GM12891 (cell line): ENCODE measurements at places on chromosomes 3 and 15.

DNA sequence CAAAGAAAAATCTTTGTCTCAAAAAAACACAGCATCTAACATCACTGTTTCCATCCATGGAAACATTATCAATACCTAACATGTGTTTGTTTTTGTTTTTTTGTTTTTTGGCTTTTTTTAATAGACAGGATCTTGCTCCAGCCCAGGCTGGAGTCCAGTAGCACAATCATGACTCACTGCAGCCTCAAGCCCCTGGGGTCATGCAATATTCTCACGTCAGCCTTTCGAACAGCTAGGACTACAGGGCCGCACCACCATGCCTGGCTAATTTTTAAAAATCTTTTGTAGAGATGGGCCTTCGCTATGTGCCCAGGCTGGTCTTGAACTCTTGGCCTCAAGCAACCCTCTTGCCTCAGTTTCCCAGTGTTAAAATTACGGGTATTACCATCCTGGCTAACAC lies 52.8 kb downstream of the RAF1 start:
- DNase-seq: no peak

DNA sequence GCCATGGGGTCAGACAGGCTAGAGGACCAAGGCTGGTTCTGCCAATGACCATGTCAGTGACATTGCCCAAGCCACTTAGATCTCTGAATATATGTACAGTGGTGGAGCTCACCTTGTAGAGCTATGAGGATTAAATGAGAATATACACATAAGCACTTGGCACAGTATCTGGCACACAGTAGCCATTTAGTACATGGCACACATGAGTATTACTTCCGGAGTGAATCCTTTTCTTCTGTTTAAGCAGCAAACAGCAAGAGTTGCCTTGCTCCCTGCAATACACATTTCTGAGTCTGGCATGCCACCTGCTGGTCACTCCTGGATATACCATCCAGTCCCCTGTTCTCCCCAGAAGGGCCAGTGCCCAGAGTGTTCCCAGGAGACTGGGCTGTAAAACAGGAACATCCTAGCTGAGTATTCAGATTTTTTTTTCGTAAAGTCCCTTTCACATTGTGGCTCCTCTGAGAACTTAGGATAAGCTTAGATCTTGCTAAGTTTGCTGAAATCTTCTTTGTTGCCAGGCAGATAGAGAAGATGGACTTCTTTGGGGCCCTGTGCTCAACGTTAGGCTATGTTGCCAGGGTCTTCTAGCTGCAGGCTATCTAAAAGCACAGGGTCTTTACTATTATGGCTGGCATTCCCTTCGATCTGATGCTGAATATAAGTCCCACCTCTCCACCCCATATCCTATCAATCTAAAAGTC lies 203.4 kb downstream of the ADAMTS9 start:
- peak; percentile 40 for DNase-seq

DNA sequence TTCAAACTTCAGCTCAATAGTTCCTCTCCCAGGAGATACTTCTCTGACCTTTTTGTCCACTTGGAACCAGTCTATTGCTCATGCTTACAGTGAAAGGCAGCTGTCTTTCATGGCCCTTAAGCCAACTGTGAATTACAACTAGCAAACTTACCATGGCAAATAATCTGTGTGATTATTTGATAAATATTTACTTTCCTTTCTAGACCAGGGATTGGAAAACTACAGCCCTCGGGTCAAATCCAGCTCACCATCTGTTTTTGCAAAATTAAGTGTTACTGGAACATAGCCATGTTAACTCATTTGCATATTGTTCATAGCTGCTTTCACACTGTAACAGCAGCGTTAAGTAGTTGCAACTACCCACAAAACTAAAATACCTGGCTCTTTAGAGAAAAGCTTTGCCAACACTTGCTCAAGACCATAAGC lies 289.1 kb upstream of the MCTP2 start:
- DNase-seq: no peak

DNA sequence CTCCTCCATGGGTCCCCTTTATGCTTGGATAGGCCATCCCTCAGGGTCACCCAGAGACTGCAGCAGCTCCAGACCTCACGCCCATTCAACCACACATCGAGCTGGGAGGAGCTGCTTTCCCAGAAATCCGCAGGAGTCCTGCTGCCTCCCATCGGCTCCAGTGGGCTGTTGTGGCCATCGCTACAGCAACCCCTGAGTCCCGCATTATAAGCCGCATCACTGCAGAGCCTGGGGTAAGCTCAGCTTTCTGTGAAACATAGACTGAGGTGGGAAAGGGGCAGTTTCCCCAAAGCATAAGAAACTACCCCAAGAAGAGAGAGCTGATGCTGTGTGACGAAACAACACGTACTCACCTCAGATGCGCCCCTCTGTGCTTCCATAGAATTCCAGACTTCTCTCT lies 35.7 kb downstream of the MRPL46 start:
- DNase-seq: no peak

DNA sequence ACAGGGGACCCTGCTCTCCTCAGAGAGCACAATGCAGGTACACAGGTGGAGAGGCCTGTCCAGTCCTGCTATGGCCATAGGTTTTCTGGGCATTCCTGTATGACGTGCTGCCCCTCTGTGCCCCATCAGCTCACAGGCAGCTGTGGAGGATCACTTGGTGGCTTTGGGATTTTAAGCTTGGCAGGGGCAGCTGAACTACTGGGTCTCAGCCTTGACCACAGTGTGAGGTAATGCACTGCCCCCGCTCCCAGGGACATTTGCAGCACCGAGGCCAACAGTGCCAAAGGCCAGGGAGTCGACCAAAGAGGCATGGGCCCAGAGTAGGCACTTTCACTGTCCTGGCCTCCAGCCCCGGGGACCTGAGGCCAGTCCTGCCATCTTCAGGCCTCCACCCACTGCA lies 46.2 kb downstream of the ZDHHC3 start:
- DNase-seq: no peak

DNA sequence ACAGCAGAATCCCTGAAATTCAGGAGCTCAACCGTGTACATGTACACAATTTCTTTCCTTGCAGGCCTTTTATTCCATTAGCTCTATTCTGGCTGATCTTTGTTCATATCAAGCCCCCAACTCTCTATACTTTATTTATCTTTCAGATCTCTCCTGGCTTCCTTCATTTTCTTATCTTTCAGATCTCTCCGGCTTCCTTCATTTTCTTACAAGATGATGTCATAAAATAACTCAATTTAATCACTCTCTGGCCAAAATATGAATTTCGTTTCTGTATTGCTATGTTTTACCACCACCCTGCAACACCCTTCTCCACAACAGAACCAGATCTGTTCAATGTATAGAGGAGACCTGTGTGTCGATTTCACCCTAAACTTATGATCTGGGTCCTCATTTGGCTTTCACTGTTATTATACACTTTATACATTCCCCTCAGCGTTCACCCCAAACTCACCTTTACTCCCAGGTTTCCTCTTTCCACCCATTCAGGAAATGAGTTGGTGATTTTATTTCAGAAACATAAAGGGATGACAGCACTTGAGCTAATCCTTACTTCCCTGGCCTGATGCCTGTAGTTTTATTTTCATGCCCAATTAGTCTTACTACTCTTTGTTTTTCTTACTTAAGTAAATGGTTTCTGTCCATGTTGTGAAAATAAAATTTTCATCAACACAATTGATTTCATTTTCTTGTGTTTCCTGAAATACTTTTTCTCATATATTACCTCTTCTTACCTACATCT lies 195.5 kb downstream of the BCHE start:
- DNase-seq: no peak

- DNase-seq: peak; percentile 28
Observed at GRCh38 chr3:12135029-12135657, 23.6 kb downstream of the TIMP4 start.

DNA sequence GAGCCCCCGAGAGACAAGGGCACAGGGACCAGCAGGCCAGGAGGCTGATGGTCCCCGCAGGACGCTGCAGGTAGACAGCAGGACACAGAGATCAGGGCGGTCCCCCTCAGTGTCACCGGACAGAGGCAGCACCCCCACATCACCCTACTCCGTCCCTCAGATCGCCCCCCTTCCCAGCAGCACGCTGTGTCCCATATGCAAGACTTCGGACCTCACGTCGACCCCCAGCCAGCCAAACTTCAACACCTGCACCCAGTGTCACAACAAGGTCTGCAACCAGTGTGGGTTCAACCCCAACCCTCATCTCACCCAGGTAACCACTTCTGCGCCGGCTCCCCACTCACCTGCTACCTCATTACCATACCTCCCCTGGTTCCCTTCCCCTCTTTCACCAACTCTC lies 49.1 kb upstream of the APEH start:
- no peak for DNase-seq

- DNase-seq: no peak
Observed at GRCh38 chr3:62167566-62168262, 205.6 kb downstream of the FEZF2 start.

- no peak for DNase-seq
Observed at GRCh38 chr15:80250614-80251427, 1.2 kb downstream of the CTXND1 start.

DNA sequence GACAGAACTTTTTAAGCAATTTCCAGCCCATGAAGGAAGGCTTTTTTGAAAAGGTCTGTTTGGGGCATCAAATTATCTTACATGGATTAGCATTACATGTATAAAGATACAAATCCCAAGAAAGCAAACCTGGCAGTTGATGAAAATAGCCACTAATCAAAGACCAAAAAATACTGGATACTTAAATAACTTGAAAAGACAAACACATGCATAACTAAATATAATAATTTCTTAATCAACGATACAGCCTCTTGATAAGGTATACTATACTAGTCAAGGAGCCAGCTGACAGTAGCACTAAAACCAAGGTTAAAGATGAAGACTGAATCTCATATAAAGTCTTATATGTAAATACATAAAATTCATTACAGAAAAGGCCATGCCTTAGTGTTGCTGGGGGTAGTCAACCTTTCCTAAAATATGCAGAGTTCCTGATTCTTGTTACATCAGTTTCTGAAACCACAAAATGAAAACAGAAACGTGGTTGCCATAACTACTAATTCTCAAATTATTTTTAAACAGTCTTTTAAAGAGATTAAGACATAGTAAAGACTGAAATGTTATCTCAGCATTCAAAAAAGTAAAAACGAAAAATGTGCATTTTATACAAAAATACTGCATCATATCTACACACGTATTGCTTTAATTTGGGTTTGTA lies 2.0 kb downstream of the ANKRD28 start:
- no peak for DNase-seq

DNA sequence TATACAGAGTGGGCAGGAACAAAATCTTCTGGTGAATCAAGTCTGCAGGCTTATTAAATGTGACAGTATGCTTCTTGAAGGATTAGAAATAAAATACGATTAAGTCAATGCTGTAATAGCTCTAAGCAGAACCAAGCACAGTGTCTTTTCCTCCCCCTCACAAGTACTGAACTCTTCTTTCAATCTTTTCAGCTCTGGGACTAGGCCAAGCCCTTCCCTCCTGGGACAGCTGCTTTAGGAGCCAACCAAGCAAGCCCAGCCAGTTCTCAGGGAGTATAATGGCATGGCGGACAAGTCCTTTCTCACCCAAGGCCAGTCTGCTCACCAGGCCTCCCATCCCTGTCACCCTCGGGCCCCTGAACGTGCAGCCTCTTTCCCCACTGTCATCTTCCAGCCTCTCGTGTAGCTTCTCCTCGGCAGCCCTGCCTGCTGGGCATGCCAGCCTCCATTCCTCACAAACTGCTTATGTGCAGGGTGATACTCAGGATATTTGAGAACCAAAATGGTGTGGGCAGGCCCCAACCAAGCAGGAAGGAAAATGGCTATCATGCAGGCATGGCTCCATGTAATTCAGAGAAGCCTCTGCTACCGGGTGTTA lies 8.4 kb upstream of the PPP1R2 start:
- DNase-seq: no peak

- no peak for DNase-seq
Observed at GRCh38 chr3:104908761-104909160, 457.9 kb upstream of the ALCAM start.

GRCh38 chr3:70824773-70825172 lies 512.3 kb upstream of the MDFIC2 start:
- DNase-seq: no peak

- DNase-seq: no peak
Observed at GRCh38 chr3:3532508-3532907, 266.7 kb upstream of the LRRN1 start.

DNA sequence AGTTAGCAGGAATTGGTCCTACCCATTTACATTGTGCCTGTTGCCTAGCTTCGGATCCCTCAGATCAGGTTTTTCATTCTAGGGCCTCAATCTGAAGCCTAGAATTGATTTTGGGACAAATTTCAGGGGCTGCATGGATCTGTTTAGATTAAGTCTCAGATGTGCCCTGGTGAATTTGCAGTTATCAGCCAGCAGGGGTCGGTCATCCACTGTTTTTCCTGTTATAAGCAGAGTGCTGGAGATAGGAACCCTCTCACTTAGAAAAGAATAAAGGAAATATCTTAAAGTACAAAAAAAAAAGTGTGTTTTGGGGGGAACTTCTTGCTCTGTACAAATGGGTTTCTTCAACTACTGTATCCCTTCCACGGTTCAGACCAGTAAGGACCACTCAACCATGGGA lies 212.5 kb downstream of the BCHE start:
- no peak for DNase-seq

DNA sequence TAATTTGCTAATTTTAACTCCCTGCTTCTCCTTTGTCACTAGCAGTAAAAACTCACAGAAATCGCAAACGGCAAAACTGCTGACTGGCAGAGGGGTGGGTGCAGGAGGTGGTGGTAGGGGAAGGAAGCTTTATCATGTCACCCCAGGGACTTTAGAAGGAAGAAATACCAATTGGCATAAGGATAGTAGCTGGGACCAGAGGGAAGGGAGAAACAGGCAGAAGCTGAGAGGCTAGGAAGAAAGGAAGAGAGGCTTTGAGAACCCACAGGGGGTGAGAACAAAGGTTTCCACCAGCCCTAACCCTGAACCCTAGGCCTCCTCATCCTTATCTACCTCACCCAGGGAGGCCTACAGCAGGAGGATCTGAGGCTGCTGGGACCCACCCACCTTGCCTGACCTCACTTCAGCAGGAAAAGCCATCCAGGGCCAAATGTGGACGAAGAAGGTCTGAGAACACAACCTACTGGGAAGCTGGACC lies 10.7 kb downstream of the ITGB5 start:
- DNase-seq: no peak

DNA sequence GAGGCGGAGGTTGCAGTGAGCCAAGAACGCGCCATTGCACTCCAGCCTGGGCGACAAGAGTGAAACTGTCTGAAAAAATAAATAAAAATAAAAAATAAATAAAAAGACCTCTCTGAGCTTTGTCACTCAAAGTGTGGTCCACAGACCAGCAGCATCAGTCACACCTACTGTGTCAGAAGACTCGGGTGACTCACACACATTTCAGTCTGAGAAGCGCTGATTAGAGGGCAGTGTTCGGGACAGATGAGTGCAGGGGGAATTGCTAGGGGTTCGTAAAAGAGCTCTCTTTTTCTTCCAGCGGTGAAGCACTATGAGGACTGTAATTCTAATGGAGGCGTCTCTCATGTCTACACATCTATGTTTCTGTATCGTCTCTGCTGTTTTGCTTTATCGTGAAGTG lies 5.7 kb downstream of the PODXL2 start:
- DNase-seq: no peak

GRCh38 chr15:83815506-83815905 lies 161.6 kb downstream of the ADAMTSL3 start:
- DNase-seq: no peak
